ENCODE measurements at places on chromosomes 2 and 18. TPM values are rescaled to one million over a fixed set of nuclear protein-coding genes. Genes with fewer than 3 reads are reported as not detected.

RBM44 gene
- total RNA-seq: 0.23 TPM

- no peak for DNase-seq
These were observed 80.7 kb upstream of the MEX3C start for GRCh38 chr18:51278045-51278649.

- no peak for DNase-seq
These were observed 285.4 kb downstream of the ZNF521 start for GRCh38 chr18:25066516-25066915.

- DNase-seq: no peak
These were observed 1167.9 kb downstream of the DSC3 start for GRCh38 chr18:29874519-29875098.

GRCh38 chr2:173282795-173283545, 71.7 kb upstream of the CDCA7 start:
- peak; percentile 43 for DNase-seq

DNA sequence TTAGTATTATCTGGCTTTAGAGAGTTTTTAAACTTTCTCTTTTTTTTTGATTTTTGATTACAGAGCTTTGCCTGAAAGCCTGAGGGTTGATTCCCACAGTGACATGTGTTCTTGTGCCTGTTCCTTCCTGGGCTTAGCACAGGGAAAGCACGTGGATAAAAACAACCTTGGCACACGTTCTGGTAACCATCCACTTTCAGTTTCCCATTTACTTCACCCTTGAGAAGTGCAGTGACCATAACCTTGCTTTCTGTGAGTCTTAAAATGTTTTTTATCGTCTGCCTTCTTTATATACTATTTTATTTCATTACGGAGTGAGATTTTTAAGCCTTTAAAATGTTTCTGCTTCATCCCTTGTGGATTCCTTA, 11.5 kb downstream of the CD226 start:
- DNase-seq: no peak

DNA sequence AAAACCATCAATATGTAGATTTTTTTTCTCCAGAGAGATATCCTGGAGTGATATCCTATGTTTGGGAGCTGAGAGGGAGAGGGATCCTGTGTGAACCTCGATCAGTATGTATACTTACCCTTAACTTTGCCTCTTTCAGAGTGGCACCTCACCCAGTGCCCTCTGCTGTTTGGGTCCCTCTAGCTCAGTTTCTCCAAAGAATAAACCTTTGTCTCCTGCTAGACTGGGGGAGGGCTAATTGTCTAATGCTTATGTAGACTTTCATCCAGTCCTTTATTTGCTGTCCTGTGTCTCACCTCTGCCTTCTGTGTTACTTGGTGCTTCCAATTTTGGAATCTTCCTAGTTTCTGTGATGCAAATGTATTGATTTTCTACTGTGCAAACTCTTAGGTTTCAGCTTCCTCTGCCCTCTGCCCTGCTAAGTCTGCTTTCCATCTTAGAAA, 48.4 kb downstream of the MTX2 start:
- no peak for DNase-seq

PDE1A gene
- 15.6 TPM for total RNA-seq

VAMP5 gene
- total RNA-seq: 80.3 TPM

GRCh38 chr2:2853346-2853745, 522.3 kb upstream of the MYT1L start:
- DNase-seq: no peak

DNA sequence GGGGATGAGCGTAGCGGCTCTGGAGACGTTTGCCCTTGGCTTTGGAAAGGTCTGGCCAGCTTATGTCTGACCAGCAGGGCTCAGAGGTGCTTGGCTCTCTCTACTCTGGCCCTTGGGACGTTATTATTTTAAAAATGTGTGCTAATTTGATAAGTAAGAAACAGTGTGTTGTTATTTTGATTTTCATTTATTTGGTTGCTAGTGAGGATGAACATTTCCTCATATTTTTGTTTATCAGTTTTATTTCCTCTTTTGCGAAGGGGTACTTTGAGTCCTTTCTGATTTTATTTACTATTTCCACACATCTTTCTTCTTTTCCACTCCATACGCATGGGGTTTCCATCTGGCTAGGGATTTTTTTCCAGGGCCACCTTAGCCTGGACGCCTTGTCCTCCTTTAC, 11.4 kb downstream of the CXCR4 start:
- no peak for DNase-seq

GRCh38 chr2:42754021-42754775, 9.7 kb downstream of the OXER1 start:
- DNase-seq: no peak

GRCh38 chr18:62258616-62259015, 66.5 kb upstream of the TNFRSF11A start:
- no peak for DNase-seq

DNA sequence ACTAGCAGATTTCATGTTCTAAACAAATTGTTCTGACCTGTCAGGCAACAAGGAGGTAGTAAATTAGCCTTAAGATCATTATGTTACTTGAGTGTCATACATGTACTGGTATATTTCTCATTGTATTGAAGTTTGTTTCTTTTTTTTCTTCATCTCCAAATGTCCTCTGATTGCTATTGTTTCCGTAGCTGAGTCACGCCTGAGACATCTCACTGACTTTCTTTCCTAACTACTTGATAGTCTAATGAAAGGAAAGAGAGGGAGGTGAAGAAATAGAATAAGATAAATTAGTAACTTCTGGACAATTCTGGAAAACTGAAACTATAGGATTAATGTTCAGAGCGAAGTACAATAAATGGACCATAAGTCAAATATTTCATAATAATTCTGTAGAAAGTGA, 1049.9 kb downstream of the TSN start:
- DNase-seq: no peak

FAM228A gene
- 2.4 TPM for total RNA-seq

Data from right cardiac atrium (tissue), 5 donors.